ENCODE measurements at places on chromosomes 5 and 9.
A peak's percentile ranks its signal among the peaks of the same experiment; 100 is the strongest.

DNA sequence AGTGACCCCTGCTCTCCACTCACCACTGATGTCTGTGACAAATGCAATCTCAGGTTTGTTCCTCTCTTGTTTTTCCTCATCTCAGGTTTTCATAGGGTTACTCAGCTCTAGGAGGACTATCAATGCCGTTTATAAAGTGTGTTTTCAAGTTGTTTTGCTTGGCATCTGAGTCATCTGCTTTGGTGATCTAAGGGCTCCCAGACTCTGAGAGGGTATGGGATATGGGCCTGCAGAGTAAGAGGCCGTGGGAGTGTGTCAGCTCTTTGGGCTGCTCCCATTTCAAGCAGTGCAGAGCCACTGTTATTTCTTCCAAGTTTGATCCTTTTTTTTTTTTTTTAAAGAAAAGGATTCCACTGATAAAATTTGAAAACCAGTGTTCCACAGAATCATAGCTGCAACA lies 46.3 kb downstream of the NNT start:
- DNase-seq = no peak

- DNase-seq = no peak
Measured at GRCh38 chr9:70561111-70561510, 146.7 kb upstream of the KLF9 start.

GRCh38 chr9:33931326-33931725 lies 114.4 kb downstream of the UBE2R2 start:
- no peak for DNase-seq

DNA sequence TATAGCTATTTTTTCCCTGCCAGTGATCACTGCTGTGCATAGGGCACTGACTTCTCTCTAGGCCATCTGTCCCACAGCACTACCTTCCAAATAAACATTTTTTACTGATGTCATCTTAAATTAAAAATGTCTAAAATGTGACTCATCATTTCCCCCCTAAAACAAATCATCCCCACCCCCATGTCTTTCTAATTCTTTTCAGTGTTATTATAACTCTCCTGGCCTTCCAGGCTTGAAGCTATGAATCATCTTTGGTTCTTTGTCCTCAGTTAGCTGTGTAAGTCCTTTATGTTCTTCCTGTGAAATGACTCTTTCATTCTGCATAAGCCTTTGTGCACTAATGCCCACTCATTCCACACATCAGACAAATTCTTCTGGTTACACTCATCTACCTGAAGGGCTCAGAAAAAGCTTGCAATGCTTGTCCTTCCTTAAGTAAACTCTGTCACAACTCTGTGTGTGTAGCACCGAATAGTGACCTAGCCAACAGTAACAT lies 78.1 kb downstream of the CFAP95 start:
- peak; percentile 38 for DNase-seq

DNA sequence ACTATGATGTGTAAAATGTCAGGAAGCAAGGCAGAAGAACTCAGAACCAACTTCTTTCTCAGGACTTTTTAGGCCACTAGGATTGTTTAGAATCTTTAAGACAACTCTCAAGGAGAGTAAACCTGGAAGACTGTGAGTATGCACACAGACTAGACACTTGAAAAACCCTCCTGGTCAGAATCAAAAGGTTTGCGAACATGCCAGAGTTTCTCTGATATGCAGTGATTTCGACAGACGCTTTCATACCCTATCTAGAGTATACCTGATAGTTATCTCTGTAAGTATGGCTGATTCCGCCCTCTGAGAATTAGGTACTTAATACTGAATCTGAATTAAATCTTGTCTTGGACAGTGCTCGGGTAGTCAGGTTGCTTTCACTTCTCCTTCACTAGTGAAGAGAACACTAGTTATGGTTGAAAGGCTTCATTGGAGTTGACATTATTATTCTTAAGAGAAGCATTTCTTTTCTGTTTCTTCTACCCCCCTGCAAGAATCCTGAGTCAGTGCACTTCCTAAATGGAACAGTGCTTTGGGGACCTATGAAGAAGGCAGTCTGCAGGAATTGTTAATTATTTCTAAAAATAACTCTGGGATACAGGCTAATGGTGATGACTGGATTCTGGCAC lies 158.1 kb downstream of the HACD4 start:
- peak; percentile 25 for DNase-seq

GRCh38 chr9:27437652-27438373 lies 86.3 kb upstream of the IFNK start:
- DNase-seq = no peak

DNA sequence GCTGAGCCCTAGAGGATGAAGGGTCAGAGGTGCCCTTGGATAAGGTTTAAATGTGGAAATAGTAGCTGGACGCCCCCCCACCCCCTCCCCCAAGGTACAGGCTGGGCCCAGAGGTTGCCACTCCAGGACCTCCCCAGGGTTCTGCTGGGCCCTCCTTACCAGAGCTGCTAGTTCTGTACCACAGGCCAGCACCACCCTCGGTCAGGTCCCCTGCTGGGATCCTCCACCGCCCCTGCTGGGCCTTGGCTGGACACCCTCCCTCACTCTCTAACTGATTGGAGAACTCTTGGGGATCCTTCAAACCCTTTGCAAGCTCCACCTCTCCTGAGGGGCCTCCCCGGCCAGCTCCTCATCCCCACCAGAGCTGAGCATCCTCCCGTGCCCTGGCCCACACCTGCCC lies 34.9 kb downstream of the PTGES start:
- no peak for DNase-seq

DNA sequence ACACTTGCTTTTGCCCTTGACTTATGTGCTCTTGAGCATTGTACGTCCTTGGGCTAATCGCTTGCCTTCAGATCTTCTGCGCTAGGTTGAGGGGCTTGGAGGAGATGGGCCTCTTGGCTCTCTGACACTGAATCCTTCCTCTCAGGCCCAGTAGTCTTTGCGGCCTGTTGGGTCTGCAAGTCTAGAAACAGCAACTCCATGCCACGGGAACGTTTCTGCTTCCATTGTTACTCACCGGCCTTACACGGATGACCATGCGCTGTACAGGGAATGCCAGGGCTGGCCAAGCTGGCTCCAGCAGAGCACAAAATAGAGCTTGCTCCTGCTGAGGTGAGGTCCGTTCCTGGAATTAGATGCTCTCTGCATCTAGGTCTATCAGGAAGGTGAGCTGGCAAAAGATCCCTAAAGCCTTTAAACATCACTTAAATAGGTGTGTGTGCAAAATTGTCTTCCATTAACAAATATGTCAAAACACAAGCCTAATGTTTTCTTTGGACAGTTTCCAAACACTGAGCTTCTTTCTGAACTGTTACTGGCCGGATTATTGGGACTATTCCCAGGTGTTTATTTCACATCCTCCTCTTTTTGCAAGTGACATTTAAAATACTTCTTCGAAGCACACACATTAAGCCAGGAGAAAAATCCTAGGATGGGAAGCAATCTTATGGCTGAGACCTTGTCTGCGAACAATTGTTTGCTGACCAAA lies 29.7 kb downstream of the DAPK1 start:
- DNase-seq = no peak

DNA sequence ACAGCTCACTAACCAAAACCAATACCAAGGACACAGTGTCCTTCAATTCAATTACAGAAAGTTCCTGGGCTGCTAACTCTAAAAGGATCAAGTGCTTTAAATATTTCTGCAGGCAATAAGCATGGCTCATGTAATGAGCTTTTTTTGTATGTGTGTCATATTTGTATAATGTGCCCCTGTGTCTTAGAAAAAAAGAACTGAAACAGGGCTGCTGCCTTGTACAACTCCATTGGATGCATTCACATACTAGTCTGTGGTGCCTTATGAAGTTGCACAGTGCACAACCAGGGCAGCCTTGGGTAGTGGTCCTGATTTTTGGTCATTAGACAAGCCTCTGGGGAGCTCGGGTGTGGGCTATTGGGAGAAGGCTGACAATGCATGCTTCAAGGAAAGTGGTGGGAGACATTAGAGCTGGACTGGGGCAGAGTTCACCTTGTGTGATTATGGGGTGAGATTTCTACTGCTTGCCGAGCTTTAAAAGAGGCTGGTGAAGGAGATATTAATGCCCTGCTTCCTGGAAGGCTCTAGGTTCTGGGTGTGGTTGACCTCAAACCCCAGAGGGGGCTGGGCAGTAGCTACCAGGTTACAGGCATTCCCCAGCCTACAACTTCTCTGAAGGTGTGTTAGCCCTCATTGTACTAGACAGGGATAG lies 3.6 kb upstream of the CPEB4 start:
- no peak for DNase-seq

DNA sequence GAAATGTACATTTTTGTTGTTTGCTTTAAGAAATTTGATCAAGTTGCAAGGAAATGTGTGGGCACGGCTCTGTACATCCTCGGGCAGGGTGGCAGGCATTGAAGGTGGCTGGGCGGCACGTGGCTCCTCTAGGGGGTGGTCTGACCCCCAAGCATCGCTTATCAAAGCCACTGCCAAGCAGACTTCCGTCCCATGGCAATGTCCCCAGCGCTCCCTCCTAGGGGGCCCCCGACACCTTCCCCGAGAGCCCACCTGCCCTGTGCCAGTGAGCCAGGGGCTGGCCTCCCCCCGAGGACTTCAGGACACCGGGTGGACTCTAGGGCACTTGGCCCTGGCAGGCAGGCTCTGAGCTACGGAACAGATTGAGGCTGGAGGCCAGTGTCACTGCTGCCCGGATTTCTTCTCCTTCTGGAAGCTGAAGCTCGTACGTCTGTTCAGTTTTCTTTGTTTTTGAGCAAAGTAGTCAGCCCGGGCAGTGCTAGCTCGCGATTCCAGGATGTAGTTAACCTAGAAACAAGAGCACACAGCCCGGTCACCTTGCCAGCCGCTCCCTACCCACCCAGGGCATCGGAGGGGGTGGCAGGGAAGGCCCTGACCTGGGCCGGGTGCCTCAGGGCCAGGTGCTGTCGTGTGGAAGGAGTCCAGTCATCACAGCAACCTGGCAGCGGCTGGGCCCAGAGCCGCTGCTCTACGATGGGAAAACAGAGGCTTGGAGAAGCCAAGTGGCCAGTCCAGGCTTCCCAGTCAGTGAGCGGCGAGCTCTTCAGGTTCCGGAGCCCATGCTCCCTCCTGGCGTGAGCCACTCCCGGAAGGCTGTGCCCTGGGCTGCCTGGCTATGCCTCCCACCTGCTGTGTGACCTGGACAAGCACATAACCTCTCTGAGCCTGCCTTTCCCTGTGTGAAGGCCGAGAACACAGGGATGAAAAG lies 177.1 kb downstream of the GAPVD1 start:
- no peak for DNase-seq

GRCh38 chr5:179732918-179733771 lies 523 bp downstream of the MAML1 start:
- DNase-seq = no peak

GRCh38 chr5:157290156-157290980 lies 24.4 kb downstream of the CYFIP2 start:
- peak; percentile 18 for DNase-seq
